ENCODE measurements at places on chromosomes 16 and 17.

DNA sequence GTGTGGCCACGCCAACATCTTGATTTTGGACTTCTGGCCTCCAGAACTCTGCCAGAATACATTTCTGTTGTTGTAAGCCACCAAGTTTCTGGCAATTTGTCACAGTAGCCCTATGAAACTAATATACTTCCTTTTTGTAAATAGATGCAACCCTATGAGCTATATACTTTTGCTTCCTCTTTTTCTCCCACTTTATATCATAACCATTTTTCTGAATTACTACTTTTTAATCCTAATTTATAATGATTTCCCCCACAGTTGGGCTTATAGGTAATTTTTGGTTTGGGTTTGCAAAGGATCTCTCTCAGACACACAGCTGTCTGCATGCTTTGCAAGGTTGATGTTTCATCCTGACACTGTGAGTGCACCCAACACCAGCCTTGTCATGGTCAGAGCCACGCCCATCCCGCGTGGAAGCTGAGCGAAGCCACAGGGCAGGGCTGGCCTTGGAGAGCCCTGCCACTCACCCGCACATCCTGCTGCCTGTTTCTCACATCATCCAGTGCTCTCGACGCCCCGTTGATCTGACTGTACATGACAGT is 5.8 kb downstream of the TRIM25 start:
- no peak for DNase-seq

DNA sequence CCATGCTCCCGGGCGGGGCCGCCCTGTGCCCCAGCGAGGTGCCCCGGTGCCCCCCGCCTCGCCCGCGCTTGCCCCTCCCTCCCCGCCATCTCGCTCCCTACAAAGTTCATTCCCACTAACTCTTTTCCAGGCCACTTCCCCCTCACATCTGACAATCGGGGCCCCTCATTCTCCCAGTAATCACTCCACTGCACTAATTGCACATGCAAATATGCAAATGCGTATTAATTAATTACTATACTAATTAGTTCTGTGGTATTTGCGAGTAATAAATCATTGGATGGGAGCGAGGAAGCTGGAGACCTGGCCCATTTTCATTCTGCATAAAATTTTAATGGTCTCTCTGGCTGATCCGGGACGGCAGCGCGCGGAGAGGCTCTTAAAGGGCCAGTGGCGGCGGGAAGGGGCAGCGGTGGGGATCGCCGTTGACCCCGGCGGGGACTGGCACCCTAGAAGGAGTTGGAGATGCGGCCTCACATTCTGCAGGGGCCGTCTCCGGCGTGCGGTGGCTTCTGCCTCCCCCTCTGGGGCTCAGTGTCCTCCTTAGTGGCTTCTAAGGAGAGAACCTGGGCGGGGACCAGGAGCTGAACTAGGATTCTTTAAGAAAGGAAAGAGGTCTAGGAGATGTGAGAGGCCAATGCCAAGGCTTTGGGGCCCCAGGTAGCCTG is 8.4 kb upstream of the PPP1R1B start:
- DNase-seq, result peak; percentile 24

DNA sequence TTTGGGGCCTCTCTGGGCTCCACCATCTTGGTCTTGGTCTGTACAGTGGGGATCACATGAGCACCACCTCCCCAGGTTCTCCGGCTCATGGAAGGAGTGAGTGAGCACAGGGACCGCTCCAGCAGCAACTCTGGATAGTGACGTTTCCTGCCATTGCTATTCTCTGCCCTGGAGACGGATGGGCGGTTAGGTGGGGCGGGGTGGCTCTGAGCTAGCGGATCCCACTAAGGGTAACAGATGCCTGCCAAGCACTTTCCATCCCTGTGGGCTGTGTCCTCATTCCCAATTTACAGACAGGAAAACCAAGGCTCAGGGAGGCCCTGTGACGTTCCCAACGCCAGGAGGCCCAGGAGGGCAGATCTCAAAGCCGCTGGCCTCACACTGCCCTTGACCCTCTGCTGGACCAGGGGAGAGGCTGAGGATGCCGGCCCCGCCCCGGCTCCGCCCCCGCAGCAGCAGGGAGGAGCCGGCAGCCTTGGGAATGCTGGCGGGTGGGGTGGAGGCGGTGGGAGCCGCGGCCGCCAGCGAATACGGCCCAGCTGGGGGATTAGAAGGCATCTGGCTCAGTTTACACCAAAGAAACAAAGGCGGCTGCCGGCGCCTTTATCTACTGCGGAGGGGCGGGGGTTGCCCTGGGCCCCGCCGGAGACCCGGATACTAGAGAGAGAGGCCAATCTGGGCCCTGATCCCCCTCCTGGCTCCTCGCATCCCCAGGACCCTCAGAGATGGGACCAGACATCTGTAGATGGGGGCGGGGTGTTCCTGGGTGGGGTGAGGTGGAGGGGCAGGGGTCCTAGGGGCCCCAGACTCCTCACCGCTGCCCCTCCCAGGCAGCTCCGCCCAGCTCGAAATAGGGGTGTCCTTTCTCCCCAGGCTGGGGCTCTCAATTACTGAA is 122.3 kb upstream of the CIBAR2 start:
- peak; percentile 74 for DNase-seq

- DNase-seq, result peak; percentile 56
Measured at GRCh38 chr16:30541502-30542329, 7.1 kb upstream of the ZNF747 start.

- DNase-seq, result no peak
Measured at GRCh38 chr17:8818047-8818446, 18.9 kb upstream of the MFSD6L start.

DNA sequence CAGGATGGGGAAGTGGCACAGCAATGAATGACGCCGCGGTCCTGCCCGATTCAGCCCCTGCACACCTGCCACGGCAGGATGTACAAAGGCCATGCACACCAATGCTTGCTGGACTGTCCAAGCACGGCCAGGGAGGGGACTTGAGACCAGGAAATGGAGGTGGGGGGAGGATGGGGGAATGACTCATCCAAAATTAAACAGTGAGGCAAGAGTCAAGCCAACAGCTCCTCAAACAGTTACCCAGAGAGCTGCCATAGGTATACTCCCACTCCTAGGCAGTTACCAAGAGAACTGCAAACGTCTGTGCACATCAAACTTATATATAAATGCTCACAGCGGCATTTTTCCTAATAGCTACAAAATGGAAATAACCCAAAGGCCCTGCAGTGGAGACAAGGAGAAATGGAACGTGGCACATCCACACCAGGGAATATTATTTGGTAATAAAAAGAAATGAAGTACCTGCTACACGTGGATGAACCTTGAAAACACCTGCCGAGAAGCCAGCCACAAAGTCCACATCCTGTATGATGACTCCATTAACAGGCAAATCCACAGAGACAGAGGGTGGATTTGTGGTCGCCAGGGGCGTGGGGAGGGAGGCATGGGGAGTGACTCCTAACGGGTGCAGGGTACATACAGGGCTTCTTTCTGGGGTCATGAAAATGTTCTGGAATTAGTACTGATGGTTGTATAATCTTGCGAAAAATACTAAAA is 54.1 kb downstream of the VAC14 start:
- DNase-seq, result peak; percentile 92

GRCh38 chr16:86566966-86567700 is 504 bp downstream of the FOXC2 start:
- DNase-seq, result peak; percentile 66

DNA sequence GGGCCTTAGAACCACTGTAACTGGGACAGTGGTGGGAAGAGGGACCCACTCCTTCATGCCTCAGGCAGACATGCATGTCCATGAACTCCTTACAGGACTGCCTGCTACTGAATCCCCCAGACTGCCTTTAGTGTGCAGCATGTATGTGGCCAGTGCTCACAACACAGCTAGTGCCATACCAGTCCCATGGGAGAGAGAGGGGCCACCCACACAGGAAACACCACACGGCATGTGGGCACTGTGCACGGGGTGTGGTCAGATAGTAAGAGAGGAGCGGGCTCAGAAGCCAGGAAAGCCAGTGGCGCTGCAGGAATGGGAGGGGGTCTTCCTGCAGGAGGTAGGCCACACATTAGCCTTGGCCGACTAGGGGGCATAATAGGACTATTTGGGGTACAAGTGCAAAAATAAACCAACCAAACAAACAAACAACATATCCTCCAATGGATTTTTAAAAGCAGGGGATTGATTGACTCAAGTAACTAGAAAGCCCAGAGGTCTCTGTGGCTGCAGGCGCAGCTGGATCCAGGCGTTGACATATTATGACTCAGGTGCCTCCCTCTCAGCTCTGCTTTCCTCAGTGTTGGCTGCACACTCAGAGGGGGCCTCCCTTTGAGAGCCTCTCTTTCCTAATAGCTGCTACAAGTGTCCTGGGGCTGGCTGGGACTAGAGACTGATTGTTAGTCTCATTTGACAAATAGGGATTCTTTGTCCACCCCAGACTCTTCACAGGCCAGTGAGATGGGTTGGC is 104.4 kb downstream of the AMFR start:
- no peak for DNase-seq

GRCh38 chr17:79276821-79277220 is 202.2 kb downstream of the ENGASE start:
- no peak for DNase-seq

GRCh38 chr17:64628641-64629040 is 33.5 kb downstream of the SMURF2 start:
- DNase-seq, result no peak

- DNase-seq, result peak; percentile 71
Measured at GRCh38 chr16:64153718-64154117, 968.1 kb downstream of the CDH11 start.

DNA sequence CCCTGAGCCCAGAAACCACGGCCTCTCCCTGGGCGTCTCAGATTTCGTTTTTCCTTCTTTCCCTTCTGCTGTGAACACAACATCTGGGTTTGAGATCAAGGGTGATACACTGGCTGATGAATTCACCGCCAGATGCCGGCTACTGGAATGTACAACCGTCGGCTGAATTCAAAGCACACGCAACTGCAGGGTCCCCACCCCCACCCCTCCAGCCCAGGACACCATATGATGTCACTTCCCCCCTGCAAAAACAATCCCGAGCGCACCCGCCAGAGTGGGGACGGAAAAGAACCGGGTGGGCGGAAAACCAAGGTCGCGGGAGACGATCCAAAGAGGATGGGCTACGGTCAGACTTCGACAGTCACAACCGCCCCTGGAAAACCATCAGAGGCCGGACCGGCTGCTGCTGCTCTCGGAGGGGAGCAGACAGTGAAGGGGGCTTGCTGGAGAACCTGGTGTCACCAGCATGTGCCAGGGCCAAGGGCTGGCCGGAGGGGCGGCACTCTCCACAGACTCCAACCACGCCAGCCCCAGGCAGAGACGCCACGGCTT is 23.3 kb downstream of the CEP295NL start:
- peak; percentile 96 for DNase-seq

- no peak for DNase-seq
Measured at GRCh38 chr17:44921122-44921882, 6.0 kb upstream of the GFAP start.

DNA sequence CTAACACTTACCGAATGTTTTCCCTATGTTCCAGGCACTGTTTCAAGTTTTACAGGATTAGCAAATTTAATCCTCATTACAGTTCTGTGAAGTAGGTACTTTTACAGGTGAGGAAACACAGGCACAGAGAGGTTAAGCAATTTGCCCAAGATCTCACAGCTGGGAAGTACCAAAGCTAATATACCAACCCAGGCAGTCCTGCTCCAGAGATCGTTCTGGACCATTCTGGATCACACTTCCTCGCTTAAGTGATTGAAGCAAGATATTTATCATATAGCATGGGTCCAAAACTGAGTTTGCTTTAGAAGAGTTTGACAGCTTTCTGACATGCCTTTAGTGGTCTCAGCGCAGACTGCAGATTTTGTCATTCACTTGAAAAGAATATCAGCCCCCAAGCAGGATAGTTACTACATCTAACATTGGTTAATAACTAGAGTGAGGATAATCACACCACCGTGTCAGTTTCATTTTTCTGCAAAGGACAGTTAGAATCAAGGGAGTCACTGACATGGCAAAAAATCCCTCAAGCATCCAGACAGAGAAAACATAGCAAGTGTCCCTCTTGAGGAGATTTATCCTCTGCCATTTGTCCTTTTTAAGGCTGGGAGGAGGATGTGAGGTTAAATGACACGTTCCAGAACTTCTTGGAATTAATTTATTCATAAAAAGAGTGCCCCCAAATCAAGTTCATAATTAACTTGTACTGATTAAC is 5.1 kb downstream of the HS3ST3B1 start:
- DNase-seq, result peak; percentile 23

DNA sequence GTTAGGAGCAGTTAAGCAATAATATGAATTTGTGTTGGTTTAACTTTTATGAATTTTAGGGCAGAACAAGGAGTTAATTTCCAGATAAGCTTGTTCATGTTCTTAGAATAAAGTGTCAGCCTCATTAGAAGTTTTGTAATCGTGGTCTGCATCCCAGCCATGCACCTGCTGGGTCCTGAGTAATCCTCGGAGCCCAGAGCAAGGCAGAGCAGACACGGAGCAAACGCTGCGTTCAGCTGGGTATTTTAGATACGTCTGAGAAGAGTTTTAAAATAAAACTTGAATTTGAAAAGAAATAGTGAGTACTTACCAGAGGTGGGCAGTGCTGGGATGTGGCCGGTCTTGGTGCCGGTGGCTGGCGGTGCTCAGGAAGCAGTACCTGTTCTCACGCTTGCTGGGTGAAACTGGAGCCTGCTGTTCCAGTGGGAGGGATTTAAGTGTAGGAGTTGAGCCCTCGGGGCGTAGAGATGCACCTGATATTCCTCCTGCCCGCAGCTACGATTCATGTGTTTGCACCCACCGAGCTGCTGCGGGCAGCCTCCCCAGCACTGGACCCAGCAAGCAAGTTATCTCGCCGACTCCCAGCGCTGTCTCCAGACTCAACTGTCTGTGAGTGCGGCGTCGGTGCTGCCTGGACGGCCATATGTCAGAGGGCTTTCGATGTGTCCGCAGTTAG is at the start of gene ZNF750:
TSS of gene ZNF750 (minus strand) at position 406 of the 676 bp plus-strand sequence. CDS start 7,568 bp downstream, outside the sequence.
- no peak for DNase-seq
